ENCODE measurements at places on chromosomes 16 and 17.

GRCh38 chr16:87129771-87130170 is 187.4 kb downstream of the C16orf95 start:
- peak; percentile 60 for DNase-seq

DNA sequence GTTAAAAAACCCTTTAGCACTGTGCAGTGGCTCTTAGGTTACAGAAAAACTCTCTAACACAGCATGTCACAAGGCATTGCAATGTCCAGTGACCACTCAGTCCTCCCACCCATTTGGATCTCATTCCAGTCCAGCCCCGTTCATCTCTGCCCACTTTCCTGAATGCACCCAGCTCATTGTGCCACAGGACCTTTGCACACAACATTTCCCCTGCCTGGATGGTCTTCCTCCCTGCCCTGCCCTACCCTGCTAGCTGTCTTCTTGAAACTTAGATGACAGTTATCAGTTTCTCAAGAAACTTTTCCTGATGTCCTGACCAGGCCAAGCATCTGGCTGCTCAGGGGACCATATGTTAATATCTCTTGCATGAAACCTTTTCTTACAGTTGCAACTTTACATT is 67.2 kb downstream of the WWP2 start:
- no peak for DNase-seq

GRCh38 chr16:81657781-81658180 is 121.3 kb upstream of the PLCG2 start:
- DNase-seq = no peak

DNA sequence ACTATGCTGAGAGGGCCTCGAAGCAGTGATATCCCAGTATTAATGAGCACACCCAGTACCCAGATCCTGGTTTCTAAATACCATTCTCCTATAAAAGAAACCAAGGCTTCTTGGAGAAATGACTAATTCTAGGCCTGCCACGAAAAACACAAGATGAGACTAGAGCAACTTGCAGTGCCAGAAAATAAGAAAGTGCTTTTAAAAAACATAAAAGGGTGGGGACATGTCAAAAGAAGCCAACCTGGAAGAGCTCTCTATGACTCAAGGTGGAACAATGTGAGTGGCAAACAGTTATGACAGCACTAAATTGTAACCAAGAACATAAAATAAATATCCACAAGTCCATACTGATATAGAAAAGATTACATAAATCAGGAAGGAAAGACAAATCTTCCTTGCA is 153.2 kb upstream of the KCNJ18 start:
- DNase-seq = peak; percentile 52

DNA sequence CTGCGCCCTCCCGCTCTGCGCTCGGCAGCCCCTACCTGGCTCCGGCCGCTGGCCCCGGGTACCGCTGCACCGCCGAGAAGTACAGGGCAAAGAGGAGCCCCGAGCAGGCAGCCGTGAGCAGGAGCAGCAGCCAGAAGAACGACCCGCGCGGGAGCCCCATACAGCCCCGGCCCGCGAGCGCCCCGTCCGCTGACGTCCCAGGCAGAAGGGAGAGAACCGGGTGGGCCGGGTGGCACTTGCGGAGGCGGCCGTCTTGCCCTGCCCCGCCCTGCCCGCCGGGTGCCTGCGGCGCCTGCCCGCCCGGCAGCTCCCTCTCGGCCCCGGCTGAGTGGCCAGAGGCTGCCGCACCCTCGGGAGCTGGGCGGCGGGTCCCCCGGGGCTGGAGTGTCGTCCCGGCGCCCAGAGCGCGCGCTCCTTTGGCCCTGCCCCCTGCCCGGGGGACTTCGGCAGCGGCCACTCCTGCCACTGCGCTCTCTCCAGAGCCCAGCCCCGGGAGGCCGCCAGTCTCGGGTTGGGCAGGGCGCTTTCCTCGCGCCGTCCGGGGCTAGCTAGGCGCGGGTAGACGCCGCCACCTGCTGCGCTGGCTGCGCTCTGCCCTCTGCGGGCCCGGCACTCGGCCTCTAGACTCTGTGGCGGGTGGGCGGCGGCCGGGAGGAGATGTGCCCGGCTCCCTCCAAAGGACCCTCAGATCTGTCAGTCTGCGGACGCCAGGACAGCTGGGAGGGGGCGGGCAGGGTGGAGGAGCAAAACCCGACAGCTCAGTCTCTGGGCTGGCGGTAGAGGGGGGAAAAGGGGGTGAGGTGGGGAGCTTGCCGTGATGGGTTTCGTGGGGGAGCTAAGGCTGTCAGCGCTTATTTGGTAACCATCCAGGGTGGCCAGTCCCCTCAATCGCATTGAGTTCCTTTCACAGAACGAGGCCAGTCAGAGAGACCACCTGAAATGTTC is at the start of gene ST6GALNAC2:
Gene ST6GALNAC2 (minus strand): TSS at position 212 of the 945 bp plus-strand sequence. CDS start 52 bp downstream, at position 160.
- no peak for DNase-seq
